ENCODE measurements at places on chromosomes 11 and 22.

- no peak for DNase-seq
These were observed 26.0 kb downstream of the ENDOD1 start for GRCh38 chr11:95115597-95115996.

GRCh38 chr11:133154781-133155180 is 377.5 kb downstream of the OPCML start:
- DNase-seq, result no peak

DNA sequence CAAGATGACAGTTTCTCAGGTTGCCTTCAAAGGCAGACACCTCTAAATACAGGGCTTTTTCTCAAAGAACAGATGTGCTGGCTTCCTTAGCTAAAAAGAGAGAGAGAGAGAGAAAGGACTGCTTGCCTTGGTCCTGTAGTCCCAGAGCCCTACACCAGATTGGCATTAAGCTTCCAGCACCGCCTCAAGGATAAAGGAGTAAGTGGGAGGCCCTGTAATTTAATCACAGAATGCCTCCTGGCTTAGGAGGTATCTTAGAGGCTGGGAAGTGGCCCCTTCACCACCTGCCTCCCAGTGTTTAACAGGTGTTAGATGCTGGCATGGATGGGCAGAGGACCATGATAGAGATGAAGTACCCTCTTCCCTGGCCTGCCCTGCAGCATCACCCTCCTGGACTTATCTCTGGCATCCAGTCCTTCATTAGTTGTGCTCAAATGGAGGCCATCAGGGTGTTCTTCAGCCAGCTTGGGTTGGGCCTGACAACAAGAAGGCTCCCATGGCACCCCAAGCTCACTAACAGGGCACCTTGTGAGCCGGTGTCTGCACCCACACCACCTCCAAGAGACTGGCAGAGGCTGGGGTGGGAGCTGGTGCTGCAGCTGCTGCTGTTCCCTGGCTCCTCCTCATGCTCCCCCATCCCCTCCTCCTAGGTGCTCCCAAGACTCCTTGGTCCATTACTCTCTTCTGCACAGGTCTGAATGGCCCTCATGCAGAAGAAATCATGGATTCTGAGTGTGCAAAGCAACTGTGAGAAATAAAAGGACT is 32.5 kb downstream of the ABCC8 start:
- no peak for DNase-seq

GRCh38 chr11:65576867-65577755 is 1.3 kb downstream of the EHBP1L1 start:
- DNase-seq, result no peak

GRCh38 chr11:84894666-84895065 is 732.5 kb downstream of the DLG2 start:
- no peak for DNase-seq

DNA sequence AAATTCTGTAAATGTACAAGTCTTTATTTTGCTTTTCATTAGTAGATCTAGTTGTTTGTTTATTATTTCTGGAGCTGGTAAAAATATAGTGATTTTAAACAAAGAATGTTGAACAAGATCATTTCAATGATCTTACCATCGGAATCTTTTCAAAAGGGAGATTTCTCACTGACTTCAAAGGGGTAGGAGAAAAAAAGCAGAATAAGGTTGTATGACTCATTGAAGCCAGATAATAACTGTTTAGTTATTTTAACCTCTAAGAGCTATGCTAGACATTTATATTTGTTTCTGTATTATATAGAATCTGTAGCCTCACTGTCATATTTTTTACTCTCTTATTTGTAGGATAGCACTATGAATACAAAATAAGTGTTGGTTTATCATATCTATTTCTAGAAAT is 8.1 kb upstream of the PDE3B start:
- no peak for DNase-seq

- DNase-seq, result peak; percentile 46
These were observed 39.6 kb downstream of the NUMA1 start for GRCh38 chr11:72040491-72041363.

DNA sequence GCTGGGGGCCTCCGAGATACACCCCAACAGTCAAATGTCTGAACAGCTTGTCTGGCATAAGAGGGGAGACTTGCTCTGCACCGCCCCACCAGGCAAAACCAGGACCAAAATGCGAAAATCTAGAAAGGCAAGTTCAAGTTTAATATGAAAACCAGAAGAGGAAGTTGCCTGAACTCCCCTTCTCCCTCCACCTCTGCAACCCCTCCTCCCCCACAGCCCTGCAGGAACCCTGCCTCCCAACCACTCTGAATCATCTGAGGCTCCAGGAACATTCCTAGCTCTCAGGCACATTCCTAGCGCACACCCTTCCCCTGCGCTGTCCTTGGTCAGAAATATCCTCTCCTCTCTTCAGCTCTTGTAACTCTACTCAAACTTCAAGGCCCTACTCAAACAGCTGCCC is 36.7 kb downstream of the ISX start:
- DNase-seq, result no peak

DNA sequence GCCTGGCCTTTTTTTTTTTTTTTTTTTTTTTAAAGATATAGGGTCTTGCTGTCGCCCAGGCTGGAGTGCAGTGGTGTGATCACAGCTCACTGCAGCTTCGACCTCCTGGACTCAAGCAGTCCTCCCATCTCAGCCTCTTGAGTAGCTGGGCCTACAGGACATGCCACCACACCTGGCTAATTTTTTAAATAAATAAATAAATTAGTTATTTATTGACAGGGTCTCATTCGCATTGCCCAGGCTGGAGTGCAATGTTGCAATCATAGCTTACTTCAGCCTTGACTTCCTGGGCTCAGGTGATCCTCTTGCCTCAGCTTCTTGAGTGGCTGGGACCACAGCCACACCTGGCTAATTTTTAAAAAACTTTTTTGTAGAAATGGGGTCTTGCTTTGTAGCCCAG is 10.5 kb downstream of the AP2A2 start:
- DNase-seq, result no peak

DNA sequence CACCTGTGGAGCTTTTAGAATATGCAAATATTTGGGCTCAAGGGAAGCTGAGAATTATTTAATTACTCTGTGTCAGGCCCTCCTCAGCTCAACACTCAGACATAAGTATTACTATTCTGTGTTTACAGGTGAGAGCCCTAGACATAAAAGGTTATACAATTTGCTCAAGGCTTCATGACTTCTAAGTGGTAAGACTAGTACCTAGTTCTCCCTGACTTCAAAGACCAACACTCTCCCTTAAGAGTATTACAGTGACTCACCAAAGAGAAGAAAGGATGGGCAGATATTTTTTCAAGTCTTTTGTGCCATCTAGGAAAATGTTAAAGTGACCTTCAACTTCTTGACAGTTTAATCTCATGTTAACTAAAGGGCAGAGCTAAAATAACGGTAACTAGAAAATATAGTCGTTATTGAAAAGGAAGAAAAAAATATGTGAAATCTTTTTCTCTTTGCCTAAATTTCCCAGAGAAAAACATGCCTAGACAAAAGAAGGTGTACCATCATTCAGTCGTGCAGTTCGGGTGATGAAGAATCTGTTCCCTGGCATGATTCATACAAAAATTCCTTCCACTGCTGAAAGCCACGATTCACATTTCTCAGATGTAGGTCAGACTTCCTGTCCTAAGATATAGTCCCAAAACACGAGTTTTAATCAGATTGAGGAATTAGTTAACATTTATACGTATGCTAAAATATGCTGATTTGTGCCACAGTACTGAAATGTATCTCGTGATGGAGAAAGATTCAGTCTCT is 849.1 kb upstream of the API5 start:
- DNase-seq, result no peak

DNA sequence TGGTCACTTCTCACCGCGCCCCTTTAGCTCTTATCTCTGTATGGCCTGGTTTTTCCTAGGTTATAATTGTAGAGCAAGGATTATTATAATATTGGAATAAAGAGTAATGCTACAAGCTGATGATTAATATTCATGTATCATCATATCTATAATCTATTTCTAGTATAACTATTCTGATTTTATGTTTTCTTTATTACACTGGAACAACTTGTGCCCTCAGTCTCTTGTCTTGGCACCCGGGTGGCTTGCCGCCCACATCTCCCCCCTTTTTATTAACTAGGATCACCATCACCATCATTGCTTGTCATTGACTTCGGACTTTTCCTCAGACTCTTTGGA is 11.0 kb downstream of the OR52K1 start:
- no peak for DNase-seq

DNA sequence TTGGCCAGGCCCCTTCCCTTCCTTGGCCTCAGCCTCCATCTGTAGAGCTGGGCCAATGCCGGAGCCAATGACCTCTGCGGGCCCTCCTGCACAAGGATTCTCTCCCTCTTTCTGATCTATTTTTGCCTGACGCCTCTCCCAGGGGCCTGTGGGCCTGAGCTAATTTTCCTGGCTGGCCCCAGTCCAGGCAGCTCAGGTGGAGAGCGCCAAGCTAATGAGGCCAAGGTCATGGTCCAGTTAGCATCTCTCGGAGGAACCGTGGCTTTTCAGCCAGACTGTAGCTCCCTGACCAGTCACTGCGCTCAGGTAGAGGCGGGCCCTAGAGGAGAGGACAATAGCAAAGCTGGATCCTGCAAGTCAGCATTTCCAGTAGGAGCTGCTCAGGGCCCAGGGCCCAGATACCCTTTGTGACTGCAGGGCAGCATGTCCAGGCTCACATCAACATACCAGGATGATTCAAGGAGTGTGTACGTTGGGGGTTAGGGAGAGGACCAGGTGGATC is 43.5 kb downstream of the APOL3 start:
- DNase-seq, result no peak

- no peak for DNase-seq
These were observed 40.9 kb upstream of the SUSD2 start for GRCh38 chr22:24140357-24140756.

GRCh38 chr11:67438158-67438902 is 848 bp upstream of the PTPRCAP start:
- DNase-seq, result peak; percentile 49

- no peak for DNase-seq
These were observed 83.2 kb upstream of the TNRC6B start for GRCh38 chr22:40094485-40094884.

DNA sequence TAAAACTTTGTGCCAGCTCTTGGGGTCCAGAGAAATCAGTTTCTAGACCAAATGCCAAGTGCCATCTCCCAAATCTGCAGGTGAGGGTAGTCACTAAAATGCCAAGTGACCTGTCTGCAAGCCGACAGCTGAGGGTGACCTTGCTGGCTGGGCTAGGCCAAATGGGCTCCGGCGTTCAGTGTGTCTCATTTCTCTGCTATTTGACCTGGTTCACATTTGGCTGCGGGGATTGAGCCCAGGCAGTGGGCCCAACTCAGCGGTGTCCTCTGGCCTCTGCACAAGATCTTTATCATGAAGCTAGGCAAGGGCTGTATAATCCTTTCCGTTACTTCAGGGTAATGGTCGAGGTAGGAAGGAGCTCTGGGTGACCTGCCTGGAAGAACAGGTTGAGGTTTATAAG is 87.5 kb downstream of the SNX19 start:
- no peak for DNase-seq

GRCh38 chr22:42760806-42761565 is 40.3 kb upstream of the A4GALT start:
- DNase-seq, result no peak

- DNase-seq, result peak; percentile 30
These were observed 3.8 kb upstream of the GGA1 start for GRCh38 chr22:37604875-37605274.
